Peyer's patch (tissue), 4 donors: ENCODE measurements at places on chromosomes 7 and 10.

DNA sequence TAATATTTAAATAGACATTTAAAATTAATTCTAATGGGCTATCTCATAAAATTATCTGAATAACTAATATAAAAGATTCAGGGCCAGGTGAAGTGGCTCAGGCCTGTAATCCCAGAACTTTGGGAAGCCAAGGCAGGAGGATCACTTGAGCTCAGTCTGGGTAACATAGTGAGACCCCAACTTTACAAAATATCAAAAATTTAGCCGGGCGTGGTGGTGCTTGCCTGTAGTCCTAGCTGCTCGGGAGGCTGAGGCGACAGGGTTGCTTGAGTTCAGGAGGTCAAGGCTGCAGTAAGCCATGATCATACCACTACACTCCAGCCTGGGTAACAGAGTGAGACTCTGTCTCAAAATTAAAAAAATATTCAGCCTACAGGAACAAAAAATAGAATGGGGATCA lies 12.5 kb downstream of the NOBOX start:
- DNase-seq = no peak
- H3K27me3 ChIP-seq = no peaks in the 10 kb centered on the region
- no peaks in the 10 kb centered on the region for H3K4me1 ChIP-seq
- no peaks in the 10 kb centered on the region for H3K36me3 ChIP-seq
- H3K27ac ChIP-seq = no peak overlapping the region

DNA sequence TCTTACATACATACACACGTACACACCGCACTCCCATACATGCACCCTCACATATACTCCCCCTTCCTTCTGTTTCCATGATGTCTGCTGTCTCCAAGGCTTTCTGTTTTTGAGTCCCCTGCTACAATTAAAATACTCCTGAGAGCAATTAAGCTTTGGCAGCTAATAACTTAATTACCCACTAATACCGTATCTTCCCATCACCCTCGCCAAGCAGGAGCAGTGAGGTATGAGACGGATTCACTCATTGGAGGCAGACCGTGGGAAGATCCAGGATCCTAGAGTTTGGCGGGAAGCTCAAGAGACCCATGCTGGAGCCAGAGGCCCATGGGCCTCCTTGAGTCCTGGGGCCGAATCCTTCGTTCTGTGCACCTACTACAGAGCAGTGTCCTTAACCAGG lies 1.7 kb upstream of the CALN1 start:
- no peaks in the 10 kb centered on the region for H3K36me3 ChIP-seq
- no peak overlapping the region for H3K4me3 ChIP-seq
- no peaks in the 10 kb centered on the region for H3K27me3 ChIP-seq
- DNase-seq = no peak

GRCh38 chr7:65820287-65820950 lies 52.5 kb upstream of the VKORC1L1 start:
- DNase-seq = no peak
- no peak overlapping the region for H3K4me3 ChIP-seq
- H3K36me3 ChIP-seq = no peaks in the 10 kb centered on the region
- no peak overlapping the region for H3K27ac ChIP-seq

GRCh38 chr10:112585960-112586359 lies 138.9 kb downstream of the VTI1A start:
- no peaks in the 10 kb centered on the region for H3K36me3 ChIP-seq
- no peak overlapping the region for H3K4me3 ChIP-seq
- no peaks in the 10 kb centered on the region for H3K4me1 ChIP-seq

- H3K36me3 ChIP-seq = no peaks in the 10 kb centered on the region
- H3K27ac ChIP-seq = no peak overlapping the region
- no peak overlapping the region for H3K4me3 ChIP-seq
Observed at GRCh38 chr7:35701287-35701900, 6.5 kb upstream of the HERPUD2 start.

- H3K36me3 ChIP-seq = no peaks in the 10 kb centered on the region
- no peak for DNase-seq
- H3K4me3 ChIP-seq = no peak overlapping the region
- H3K27ac ChIP-seq = no peak overlapping the region
- H3K4me1 ChIP-seq = no peaks in the 10 kb centered on the region
Observed at GRCh38 chr7:109246330-109247077, 676.8 kb downstream of the DNAJB9 start.

GRCh38 chr7:49624611-49625010 lies 148.8 kb upstream of the VWC2 start:
- H3K4me1 ChIP-seq = no peaks in the 10 kb centered on the region
- no peaks in the 10 kb centered on the region for H3K36me3 ChIP-seq
- H3K27me3 ChIP-seq = no peaks in the 10 kb centered on the region
- no peak for DNase-seq
- no peak overlapping the region for H3K4me3 ChIP-seq

- no peak overlapping the region for H3K27ac ChIP-seq
- H3K4me1 ChIP-seq = no peaks in the 10 kb centered on the region
- H3K27me3 ChIP-seq = no peaks in the 10 kb centered on the region
- H3K4me3 ChIP-seq = no peak overlapping the region
Observed at GRCh38 chr7:139328375-139328774, 12.8 kb upstream of the FMC1 start.

DNA sequence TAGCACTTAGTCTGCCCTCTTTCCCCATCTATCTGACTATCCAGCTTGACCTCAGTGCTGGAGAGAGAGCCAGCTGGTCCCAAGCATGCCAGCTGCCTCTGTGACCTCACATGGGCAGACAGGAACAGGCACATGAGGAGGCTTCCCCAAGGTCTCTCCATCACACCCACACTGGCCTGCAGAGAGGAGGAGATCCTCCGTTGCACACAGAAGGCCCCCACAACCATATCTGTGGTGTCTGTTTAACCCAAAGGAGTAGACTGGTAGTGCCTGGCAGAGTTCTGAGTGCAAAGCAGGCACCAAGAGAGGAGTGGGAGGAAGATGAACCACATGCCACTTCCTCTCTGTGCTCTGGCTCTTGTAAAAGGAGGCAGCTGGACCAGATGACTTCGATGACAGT lies 4.8 kb upstream of the ANK3 start:
- no peaks in the 10 kb centered on the region for H3K4me1 ChIP-seq
- H3K4me3 ChIP-seq = no peak overlapping the region
- no peaks in the 10 kb centered on the region for H3K27me3 ChIP-seq
- DNase-seq = no peak

DNA sequence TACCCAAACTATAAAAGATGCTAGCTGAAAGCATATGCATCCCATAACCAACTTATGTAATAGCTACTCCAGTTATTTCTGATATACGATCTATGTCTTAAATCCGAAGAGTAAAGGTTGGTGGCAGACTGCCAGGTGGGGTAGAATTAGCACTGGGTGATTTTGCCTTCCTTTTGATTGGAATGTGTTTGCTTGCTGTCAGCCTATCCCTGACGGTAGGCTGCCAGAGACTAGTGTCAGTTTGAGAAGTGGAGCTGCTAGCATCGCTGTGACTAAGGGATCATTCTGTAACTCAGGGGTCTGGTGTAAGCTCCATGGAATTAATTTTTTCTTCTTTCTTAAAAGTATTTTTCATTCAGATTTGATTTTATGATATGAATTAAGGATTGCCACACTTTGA lies 9.5 kb upstream of the SEM1 start:
- DNase-seq = no peak
- no peak overlapping the region for H3K4me3 ChIP-seq
- H3K27me3 ChIP-seq = no peaks in the 10 kb centered on the region
- no peaks in the 10 kb centered on the region for H3K4me1 ChIP-seq
- no peak overlapping the region for H3K27ac ChIP-seq
- H3K36me3 ChIP-seq = no peaks in the 10 kb centered on the region

- no peak overlapping the region for H3K4me3 ChIP-seq
- no peaks in the 10 kb centered on the region for H3K36me3 ChIP-seq
- H3K4me1 ChIP-seq = peaks cover 4% of the 10 kb centered on the region
- H3K27ac ChIP-seq = no peak overlapping the region
- no peak for DNase-seq
Observed at GRCh38 chr10:78916227-78916626, 152.5 kb upstream of the ZMIZ1 start.

- no peak for DNase-seq
- H3K4me3 ChIP-seq = peak overlapping the region; percentile 74
- H3K27ac ChIP-seq = peak overlapping the region; percentile 77
- H3K27me3 ChIP-seq = no peaks in the 10 kb centered on the region
Observed at GRCh38 chr10:103855852-103856796, 748 bp upstream of the SH3PXD2A start.

GRCh38 chr10:16509996-16510395 lies 11.7 kb downstream of the C1QL3 start:
- H3K36me3 ChIP-seq = no peaks in the 10 kb centered on the region
- H3K4me1 ChIP-seq = no peaks in the 10 kb centered on the region
- no peak overlapping the region for H3K4me3 ChIP-seq

DNA sequence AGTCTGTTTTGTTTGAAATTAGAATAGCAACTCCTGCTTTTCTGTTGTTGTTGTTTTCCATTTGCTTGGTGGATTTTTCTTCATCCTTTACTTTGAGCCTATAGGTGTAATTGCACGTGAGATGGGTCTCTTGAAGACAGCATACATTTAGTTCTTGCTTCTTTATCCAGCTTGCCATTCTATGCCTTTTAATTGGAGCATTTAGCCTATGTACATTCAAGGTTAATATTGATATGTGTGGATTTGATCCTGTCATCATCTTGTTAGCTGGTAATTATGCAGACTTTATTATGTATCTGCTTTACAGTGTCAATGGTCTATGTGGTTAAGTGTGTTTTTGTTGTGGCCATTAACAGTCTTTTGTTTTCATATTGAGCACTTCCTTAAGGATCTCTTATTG lies 708.9 kb upstream of the ANKRD30A start:
- no peaks in the 10 kb centered on the region for H3K4me1 ChIP-seq
- DNase-seq = no peak
- no peaks in the 10 kb centered on the region for H3K36me3 ChIP-seq
- H3K27me3 ChIP-seq = no peaks in the 10 kb centered on the region
- no peak overlapping the region for H3K4me3 ChIP-seq

DNA sequence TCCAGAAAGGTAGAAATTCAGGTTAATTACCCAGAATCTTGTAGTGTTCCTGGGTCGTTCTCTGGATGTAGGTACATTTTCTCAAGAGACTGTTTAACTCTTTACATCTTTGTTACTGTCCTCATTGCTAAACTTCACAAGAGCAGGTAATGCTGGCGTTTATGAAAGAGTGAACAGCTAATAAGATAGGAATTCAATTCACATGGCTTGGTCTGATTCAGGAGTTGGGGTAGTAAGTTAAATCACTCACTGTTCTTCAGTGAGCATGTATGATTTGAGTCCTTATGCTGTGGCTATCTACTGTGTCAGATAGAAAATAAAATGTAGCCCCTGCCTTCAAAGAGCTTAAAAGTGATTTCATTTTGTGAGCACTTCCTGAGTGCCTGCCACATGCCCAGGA lies 480.0 kb downstream of the LRMDA start:
- no peaks in the 10 kb centered on the region for H3K27me3 ChIP-seq
- H3K27ac ChIP-seq = no peak overlapping the region
- H3K4me3 ChIP-seq = no peak overlapping the region

- H3K27ac ChIP-seq = peak within 1 kb of the TSS; percentile 88
- DNase-seq = peak; percentile 44
- H3K4me3 ChIP-seq = peak within 1 kb of the TSS; percentile 88
Observed at GRCh38 chr10:102714621-102715455, at the start of gene SFXN2. Gene SFXN2, plus strand, starts transcription at chr10:102714636. Its CDS starts 12,001 bp downstream, at chr10:102726637.

GRCh38 chr7:70634610-70635068 lies 497.3 kb upstream of the GALNT17 start:
- no peaks in the 10 kb centered on the region for H3K36me3 ChIP-seq
- DNase-seq = no peak
- H3K27me3 ChIP-seq = no peaks in the 10 kb centered on the region
- no peaks in the 10 kb centered on the region for H3K4me1 ChIP-seq
- no peak overlapping the region for H3K4me3 ChIP-seq
- no peak overlapping the region for H3K27ac ChIP-seq
